NCI-H748 treated with DMSO at 0.1 percent for 48 hours (cell line): ENCODE measurements at places on chromosomes 7 and 10.
A peak's percentile ranks its signal among the peaks of the same experiment; 100 is the strongest.

DNA sequence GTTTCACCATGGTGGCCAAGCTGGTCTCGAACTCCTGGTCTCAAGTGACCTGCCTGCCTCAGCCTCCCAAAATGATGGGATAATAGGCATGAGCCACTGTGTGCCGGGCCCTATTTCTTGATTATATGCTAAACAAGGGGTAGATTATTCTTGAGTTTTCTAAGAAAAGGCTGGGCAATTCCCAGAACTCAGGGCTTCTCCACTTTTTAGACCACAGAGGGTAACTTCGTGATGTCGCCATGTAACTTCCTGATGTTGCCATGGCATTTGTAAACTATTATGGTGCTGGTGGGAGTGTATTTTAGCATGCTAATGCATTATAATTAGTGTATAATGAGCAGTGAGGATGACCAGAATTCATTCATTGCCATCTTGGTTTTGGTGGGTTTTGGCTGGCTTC lies 35.8 kb downstream of the OTUD1 start:
- DNase-seq: no peak

GRCh38 chr10:75417522-75417927 lies 13.9 kb upstream of the LRMDA start:
- DNase-seq: peak; percentile 52

DNA sequence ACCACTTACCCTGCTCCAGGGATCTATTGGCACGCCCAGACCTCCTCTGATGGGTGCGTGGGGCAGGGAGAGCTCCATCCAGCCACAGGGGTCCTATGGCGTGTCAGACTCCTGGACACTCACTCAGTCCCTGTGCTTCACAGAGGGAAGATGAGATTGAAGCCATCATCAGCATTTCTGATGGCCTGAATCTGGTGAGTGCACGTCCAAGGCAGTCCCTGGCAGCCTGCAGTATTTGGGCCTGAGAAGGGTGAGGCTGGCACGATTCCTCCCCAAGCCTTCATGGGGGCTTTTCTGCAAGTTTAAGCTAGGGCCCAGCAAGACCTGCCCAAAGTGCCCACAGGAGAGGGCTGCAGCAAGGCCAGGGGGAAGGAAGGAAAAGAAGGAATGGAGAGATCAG lies 3.3 kb downstream of the CDHR1 start:
- no peak for DNase-seq

- DNase-seq: no peak
These were observed 338.3 kb upstream of the TEX47 start for GRCh38 chr7:89133819-89134218.

DNA sequence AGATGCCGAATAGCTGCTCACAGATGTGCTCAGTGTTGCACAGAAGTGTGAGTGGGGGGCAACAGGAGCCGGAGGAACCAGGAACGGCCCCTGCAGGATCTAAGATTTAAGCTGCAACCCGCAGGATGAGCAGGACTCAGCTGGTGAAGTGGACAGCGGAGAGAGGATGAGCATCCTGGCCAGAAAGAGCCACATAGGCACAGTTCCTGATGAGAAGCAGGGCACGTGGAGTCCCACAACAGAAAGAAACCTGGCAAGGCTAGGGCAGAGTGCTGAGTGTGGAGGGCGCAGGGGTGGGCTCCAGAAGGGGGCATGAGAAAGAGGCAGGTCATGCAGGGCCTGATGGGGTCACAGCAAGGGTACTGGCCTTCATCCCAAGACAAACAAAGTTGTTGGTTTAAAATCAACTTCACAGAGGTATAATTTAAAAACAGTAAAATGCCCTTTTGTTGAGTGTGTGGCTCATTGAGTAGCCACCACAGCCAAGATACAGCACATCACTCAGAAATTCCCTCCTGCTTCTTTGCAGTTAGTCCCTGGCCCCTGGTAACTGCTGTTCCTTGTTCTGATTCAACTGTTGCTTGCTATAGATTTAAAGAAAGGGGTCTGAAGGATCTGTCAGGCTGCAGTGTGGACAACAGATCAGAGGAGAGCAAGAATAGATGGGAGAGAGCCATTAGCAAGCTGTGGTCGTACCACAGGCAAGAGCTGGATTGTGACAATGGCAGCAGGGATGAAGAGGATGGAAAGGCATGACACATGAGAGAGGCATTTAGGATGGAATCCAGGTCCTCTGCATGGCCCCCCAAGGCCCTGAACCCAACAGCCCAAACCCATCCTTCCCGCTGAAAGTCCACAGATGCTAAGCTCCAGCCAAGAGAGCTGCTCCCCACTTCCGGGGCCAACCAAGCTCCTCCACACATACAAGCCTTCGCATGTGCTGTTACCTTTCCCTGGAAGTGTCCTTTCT lies 53.1 kb upstream of the OSBPL3 start:
- DNase-seq: no peak

DNA sequence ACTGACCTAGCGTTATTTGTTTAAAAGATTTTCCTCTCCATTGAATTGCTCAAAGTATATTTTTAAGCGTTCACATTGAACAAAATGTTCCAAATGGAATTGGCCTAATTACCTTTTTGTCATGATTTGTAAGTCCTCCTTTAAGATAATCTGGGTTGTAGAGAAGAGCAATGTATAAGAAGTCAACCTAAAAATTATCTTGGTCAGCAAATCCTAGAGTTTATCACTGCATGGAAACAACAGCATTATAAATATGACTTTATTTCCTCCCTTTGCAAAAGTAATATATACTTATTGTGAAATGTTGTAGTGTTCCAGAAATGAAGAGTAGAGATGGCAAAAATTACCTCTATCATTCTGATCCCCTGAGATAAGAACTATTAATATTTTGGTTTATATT lies 59.2 kb downstream of the TAX1BP1 start:
- DNase-seq: no peak

GRCh38 chr10:46542567-46543465 lies 13.6 kb downstream of the GPRIN2 start:
- DNase-seq: no peak

- DNase-seq: no peak
These were observed 511.4 kb upstream of the GALNT17 start for GRCh38 chr7:70620333-70621055.

- DNase-seq: no peak
These were observed 515.1 kb upstream of the GALNT17 start for GRCh38 chr7:70616821-70617220.

- DNase-seq: no peak
These were observed 113.2 kb downstream of the WDFY4 start for GRCh38 chr10:48797830-48798229.

DNA sequence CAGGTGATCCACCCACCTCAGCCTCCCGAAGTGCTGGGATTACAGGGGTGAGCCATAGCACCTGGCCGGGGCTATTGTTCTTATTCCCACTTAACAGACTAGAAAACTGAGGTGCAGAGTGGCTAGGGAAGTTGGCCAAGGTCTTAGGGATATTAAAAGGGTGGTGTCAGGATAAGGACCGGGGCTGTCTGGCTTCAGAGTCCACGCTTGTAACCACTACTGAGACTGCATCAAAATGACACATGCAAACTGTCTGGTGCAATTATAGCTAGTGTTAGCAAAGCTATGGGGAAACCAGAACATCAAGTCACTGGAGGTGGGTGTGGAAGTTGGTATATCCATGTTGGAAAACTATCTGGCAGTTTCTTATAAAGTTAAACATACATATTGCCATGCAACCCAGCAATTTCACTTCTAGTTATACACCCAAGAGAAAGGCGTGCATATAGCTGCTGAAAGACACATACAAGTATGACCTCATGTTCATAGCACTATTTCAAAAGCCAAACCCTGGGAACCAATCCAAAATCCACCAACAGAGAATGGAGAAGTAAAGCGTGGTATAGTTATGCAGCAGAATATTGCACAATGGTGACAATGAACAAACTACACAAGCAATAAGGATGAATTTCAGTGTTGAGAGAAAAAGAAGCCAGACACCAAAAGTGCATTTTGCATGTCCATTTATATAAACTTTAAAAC lies 33.9 kb upstream of the EEPD1 start:
- no peak for DNase-seq

DNA sequence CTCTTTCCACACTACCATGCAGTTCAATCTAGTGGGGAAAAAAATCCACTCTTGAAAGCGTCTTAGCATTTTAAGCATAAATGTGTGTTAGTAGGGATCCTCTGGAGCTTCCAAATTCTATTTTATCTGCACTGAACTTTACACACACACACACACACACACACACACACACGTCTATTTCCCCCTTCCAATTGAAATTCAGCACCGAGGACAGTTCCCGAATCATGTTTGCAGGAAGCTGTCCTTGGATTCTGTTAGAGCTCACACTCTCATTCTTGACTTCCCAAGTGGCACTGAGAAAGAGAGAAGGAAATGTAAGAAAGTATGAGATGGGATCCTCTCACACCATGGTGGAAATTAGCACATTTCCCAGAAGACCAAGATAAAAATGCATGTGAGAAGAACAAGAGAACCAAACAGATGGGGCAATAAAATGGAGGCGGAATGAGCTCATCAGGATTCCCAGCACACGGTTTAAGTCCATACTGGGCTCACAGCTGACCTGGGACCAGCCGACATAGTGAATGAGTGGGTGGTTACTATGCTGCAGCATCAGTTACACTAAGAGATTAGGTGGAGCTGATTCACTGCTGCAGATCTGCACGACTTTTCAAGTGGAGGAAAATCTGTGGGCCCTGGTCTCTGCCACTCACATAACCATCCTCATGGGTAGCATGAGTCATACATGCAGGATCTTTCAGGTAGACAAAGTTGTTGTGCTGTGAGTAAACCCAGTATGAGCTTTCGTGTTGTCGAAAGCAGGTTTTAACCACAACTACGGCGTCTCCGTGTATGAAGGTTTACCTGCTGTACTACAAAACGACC lies 3.3 kb upstream of the NPTX2 start:
- DNase-seq: no peak

DNA sequence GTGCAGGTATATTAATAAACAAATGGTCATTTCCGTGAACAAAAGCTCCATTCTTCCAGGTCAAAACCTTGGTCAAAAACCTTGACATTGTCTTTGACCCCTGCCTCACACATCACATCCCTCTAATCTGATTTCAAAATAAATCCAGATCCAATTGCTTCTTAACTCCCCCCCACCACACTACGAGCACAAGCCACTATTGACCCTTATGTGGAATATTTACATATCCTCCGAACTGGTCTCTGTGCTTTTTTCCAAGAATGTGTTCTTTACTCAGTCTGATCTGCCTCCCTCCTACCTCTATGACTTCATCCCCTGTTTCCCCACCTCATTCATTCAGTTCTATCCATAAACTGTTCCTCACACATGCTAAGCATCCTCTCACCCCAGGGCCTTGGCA lies 313.6 kb upstream of the NPVF start:
- no peak for DNase-seq

DNA sequence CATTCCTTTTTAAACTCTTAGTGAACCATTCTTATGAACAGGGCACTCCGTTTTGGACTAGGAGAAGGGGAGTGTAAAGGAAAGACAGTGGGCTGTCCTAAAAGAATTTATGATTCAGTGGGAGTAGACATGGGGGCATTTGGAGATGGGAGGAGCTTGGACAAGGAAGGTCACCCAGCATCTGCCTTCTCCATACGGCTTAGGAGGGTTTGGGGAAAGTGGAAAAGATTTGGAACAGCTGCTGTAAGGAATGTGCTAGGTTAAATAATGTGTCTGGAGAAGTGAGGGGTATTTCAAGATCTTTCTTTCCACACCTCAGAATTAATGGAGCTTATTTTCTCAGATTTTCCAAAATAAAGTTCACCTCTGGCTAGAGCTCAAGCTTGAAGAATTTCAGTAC lies 24.0 kb downstream of the SLC35G1 start:
- no peak for DNase-seq

GRCh38 chr10:89591111-89591795 lies 53.8 kb downstream of the PANK1 start:
- DNase-seq: no peak

DNA sequence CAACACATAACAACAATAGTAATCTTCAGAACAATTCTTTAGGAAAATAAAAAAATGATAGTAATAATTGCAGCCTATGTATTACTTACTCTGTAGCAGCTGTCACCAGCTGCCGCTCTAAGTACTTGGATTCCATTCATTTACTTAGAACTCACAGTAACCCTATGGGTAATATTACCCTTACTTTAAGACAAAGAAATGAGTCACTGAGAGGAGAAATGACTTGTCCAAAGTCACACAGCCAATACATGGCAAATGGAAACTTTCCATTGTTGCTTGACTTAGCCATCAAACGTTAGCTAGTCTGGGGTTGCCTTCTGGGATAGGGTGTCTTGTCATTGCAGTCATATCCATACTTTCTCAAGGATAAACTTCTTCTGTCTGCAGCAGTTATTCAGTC lies 3.6 kb downstream of the CCNY start:
- no peak for DNase-seq

DNA sequence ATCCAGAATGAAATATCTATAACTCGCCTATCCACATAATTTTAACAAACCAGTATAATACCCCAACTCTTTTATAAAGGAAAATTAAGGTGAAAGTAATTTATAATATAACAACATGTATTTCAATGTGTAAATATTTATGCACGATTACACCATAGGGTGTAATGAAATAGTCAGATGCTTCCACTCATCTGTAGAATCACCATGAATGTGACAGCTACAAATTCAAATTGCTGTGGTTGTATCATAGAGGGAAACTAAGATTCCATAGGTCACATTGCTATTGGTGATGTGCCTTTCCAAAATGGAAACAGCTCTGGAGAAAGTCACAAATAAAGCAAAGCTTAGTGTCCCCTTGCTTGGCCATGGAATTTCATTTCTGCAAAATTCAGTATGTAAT lies 95.7 kb downstream of the CPED1 start:
- no peak for DNase-seq

GRCh38 chr10:115209133-115209532 lies 116.0 kb downstream of the ATRNL1 start:
- no peak for DNase-seq

- DNase-seq: no peak
These were observed 66.8 kb downstream of the POU6F2 start for GRCh38 chr7:39044489-39044888.

DNA sequence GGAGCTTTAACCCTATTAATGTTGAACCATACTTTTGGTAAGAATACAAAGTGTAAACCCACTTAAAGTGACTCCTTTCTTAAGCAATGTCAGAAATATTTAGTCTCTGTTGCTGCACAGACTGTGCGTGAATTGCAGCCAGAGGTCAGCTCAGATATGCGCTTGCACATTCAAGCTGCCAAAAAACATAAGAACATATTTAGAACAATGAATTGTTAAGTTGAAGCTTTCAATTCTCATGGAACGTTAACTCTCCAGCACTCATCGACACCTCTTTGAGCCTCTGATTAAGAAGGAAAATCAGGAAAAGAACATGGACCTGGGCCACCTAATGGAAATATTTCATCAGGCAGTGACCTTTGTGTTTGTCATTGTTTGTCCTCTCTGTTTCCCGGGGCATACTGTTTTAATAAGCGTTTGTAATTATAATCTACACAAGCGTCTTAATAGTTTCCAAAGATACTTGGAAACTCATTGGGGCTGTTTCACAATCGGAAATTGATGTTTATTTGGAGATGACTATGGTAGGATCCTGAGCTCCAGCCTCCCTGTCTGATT lies 193.0 kb upstream of the CELF2 start:
- no peak for DNase-seq
